ENCODE measurements at places on chromosomes 13 and 19.

GRCh38 chr13:107824635-107825034 lies 390.7 kb downstream of the LIG4 start:
- DNase-seq: peak; percentile 66

GRCh38 chr19:29287061-29287460 lies 74.1 kb upstream of the UQCRFS1 start:
- DNase-seq: no peak

GRCh38 chr19:51128227-51128626 lies 3.5 kb downstream of the SIGLEC9 start:
- DNase-seq: no peak

- no peak for DNase-seq
These were observed 54.8 kb downstream of the GATAD2A start for GRCh38 chr19:19460258-19460731.

DNA sequence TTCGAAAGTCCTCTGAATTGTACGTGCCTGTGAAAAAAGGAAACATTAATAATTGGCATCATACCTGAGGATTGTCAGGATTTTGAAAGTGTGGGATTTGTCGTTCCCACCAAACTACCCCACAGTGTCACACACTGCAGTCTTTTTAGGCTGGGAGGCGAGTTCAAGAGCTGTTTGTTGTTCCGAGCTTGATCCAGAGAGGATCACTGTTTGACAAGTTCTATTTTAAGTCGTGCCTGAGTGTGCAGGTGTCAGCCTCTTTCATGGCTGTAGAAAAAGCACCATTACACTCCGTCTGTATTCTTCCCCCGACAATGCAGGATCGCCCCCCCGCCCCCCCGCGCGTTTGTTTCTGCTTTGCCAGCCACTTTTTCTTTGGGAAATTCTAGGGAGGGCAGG lies 635 bp upstream of the NBEA start:
- DNase-seq: no peak

DNA sequence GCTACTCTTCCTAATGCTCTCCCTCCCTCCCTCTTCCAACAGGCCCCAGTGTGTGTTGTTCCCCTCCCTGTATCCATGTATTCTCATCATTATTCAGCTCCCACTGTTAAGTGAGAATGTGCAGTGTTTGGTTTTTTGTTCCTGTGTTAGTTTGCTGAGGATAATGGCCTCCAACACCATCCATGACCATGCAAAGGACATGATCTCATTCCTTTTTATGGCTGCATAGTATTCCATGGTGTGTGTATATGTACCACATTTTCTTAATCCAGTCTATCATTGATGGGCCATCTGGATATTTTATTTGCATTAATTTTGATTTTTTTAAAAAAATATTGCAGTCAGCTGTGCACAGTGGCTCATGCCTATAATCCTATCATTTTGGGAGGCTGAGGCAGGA lies 15.8 kb upstream of the ZNRF4 start:
- DNase-seq: no peak

DNA sequence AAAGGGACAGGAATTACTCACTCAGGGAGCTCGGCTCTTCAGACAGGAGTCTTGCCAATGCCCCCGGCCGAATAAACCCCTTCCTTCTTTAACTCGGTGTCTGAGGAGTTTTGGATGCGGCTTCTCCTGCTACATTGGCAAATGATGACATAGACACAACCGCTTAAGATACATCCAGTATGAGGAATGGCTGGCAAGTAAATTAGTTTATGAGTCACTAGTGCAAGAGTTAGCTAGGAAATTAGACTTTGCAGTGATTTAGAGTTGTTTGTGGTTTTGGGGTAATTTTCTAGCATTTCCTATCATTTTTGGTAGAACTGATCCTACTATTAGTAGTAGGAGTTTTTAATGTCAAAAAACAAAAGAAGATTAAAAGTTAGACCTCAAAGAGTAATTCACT lies 166.2 kb downstream of the SLITRK1 start:
- no peak for DNase-seq

DNA sequence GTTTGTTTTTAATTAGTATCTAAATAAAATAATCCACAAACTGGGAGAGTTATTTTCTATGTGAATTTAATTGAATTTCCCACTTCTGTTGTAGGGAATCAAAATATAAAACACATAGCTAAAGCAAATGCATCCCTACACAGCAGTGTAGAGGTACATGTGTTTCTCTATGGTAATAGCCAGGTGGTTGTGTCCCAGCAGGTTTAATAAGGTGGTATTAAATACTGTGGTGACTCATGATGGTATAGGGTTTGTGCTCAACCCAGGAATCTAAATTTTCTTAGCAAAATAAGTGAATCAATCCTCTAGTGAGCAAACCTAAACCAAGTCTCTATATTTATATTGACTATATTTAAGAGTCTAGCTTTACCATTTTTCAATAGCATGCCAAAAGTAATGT lies 30.0 kb downstream of the PCDH9 start:
- DNase-seq: peak; percentile 0

DNA sequence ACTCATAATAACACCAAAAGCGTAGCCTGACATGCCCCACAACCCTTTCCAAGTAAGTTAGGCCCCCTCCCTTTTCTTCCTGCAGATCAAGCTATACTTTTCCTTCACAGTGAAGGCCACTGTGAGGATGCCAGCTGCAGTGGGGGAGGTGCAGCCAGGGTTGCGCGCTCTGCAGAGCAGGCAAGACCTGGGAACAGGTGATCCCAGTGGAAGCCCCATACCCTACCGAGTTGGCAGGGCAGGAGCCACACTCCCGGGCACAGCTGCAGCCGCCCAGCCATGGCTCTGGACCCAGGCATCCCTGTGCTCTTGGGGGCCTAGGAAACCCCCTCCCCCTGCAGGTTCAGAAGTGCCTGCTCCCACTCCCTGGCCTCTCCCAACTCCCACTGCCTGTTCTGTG lies 18.7 kb downstream of the MTMR6 start:
- no peak for DNase-seq

- peak; percentile 82 for DNase-seq
These were observed 10.6 kb upstream of the UBE2S start for GRCh38 chr19:55418185-55418584.

DNA sequence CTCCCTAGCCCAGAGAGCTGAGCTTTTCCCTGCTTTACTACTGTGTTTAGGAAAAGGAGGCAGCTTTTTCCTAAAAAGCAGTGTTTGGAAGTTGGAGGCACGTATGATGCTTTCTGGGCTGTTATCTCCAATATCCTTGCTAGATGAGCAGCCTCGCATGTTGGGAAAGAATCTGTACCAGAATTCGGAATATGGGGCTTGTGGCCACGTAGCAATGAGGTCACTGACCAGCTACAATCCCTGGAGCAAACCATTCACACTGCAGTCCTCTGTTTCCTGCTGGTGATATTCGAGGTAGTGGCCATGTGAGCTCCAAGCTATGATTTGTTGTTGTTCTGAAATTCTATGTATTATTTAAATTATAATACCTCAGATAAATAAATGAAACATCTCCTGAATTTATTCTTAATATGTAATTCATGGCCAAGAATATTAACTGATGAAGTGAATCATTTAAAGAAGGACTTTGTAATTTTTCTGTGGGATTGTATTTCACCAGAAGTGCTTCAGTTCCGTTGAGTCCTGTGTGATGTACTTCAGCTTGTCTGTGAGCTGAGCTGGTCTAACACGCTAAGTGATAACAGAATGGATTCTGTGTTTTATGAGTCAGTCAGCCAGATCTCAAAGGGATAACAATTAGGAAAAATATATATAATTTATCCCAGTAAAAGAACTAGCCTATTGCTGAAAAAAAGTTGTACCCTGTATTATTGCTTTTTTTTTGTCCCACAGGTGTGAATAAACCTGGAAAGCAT lies 319.5 kb downstream of the SHISA2 start:
- peak; percentile 24 for DNase-seq

GRCh38 chr13:92260363-92260762 lies 861.9 kb downstream of the GPC5 start:
- no peak for DNase-seq

GRCh38 chr13:74040200-74040599 lies 94.0 kb downstream of the KLF12 start:
- peak; percentile 66 for DNase-seq

- no peak for DNase-seq
These were observed 6.8 kb upstream of the LRFN1 start for GRCh38 chr19:39327363-39328045.

DNA sequence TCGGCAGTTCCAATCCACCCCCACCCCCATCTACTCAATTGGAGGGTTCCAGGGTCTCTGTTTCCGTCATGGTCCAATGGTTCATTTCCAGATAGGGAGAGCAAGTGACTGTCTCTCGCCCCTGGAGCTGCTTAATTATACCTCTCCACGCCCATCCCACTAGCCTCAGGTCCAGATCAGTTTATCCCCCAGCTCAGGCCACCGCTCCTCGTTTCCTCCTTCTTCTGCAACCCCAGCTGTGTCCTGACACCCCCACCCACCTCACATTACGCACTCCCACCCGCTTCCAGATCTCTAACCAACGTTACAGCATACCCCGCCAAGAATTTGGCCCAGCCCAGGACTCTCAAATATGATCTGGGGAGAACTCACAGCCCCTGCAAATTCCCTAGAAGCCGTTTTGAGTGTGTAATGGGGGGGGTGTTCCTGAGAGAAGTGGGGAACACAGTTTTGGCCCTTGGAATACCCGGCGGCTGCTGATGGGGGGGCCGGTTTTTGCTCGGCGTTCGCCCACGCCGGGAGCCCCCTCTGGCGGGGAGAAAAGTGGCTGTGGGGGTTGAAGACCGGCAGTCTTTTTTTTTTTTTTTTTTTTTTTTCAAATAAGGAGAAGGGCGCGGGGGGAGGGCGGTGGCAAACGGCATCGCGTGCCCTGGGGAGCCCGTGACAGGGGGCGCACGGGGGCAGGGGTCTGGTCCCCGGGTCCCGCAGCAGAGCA lies 1.7 kb upstream of the PDE4A start:
- DNase-seq: peak; percentile 45

- DNase-seq: no peak
These were observed 301.3 kb upstream of the DACH1 start for GRCh38 chr13:72168126-72168855.

- no peak for DNase-seq
These were observed 3.1 kb downstream of the CD320 start for GRCh38 chr19:8304841-8305621.

GRCh38 chr19:12834566-12834943 lies at the start of gene RTBDN:
Gene RTBDN (minus strand): TSS chr19:12834579. CDS start chr19:12829979, 4,600 bp downstream.
- DNase-seq: peak; percentile 53

GRCh38 chr13:79455331-79455730 lies 25.6 kb upstream of the NDFIP2 start:
- no peak for DNase-seq

DNA sequence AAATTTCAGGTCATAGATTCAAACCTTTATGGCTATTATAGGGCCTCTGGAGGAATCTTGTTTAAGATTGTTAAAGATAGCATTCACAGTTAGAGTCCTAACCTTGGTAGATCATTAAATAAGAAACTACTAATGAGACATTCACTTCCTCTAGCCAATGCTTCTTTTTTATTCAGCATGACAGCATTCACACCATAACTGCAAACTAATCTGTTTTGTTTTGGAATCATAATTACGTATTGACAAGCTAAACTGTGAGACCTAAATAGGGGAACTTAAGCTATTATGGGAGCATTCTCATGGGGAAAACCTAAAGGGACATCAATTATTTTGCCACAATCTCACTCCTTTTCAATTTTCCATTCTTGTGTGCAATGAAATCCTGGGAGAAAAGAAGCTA lies 653.8 kb downstream of the PCDH9 start:
- DNase-seq: no peak

DNA sequence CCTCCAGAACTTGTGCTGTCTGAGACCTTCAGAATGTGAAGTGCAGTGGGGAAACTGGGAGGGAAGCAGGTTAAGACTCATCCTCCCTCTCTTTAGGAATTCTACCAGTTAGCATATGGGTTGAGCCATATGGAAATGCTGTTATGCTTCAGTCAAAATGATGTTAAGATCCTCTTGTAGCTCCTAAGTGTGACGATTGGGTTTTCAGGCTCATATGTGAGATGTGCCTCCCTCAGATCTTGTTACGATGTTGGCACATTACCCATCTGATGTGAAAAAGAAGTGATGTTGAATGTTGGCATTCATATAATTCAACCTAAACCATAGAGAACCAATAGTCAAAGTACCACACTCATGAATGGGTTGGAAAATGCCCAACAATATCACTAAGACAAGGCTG lies 67.8 kb upstream of the IPO5 start:
- no peak for DNase-seq

- DNase-seq: no peak
These were observed 14.1 kb downstream of the AP2A1 start for GRCh38 chr19:49780861-49781260.

- DNase-seq: peak; percentile 96
These were observed 868 bp upstream of the EGLN2 start for GRCh38 chr19:40797963-40798682.

DNA sequence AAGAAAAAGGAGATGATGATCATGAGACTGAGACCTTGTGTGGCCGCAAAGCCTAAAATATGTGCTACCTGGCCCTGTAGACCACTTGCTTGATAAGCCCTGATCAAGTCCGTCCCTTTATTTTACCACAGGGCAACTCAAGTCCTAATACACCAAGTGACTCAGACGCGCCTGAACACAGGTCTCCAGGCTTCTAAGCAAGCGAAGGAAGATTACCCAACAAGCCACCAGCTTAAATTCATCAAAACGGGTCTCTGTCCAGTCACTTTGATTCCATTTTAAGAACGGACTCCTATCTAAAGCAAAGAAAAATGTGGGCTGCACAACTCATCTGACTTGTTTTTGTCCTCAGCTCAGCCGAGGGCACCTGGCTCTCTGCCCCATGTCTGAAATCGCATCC lies 26.8 kb downstream of the SLC7A1 start:
- DNase-seq: no peak

GRCh38 chr19:5628919-5629481 lies 6.1 kb downstream of the SAFB start:
- DNase-seq: no peak

GRCh38 chr13:82480415-82480814 lies 1401.9 kb downstream of the SLITRK1 start:
- DNase-seq: peak; percentile 15

- peak; percentile 75 for DNase-seq
These were observed 15.6 kb downstream of the EPS8L1 start for GRCh38 chr19:55091126-55091910.

DNA sequence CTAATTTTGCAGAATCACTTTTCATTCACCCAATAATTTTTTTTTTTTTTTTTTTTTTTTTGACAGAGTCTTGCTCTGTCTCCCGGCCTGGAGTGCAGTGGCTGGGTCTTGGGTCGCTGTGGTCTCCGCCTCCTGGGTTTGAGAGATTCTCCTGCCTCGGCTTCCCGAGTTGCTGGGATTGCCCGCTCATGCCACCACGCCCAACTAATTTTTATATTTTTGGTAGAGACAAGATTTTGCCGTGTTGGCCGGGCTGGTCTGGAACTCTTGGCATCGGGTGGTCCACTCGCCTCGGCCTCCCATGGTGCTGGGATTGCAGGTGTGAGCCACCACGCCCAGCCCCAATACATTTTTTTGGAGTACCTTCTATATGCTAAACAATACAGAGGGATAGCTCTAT lies 1120.0 kb upstream of the ATXN8OS start:
- DNase-seq: no peak

- no peak for DNase-seq
These were observed 68.5 kb downstream of the TSC22D1 start for GRCh38 chr13:44507639-44508038.
